H7 (cell line): ENCODE measurements at places on chromosomes 3 and 15.

GRCh38 chr3:50124800-50125178 is 30.3 kb upstream of the SEMA3F start:
- DNase-seq, result no peak

DNA sequence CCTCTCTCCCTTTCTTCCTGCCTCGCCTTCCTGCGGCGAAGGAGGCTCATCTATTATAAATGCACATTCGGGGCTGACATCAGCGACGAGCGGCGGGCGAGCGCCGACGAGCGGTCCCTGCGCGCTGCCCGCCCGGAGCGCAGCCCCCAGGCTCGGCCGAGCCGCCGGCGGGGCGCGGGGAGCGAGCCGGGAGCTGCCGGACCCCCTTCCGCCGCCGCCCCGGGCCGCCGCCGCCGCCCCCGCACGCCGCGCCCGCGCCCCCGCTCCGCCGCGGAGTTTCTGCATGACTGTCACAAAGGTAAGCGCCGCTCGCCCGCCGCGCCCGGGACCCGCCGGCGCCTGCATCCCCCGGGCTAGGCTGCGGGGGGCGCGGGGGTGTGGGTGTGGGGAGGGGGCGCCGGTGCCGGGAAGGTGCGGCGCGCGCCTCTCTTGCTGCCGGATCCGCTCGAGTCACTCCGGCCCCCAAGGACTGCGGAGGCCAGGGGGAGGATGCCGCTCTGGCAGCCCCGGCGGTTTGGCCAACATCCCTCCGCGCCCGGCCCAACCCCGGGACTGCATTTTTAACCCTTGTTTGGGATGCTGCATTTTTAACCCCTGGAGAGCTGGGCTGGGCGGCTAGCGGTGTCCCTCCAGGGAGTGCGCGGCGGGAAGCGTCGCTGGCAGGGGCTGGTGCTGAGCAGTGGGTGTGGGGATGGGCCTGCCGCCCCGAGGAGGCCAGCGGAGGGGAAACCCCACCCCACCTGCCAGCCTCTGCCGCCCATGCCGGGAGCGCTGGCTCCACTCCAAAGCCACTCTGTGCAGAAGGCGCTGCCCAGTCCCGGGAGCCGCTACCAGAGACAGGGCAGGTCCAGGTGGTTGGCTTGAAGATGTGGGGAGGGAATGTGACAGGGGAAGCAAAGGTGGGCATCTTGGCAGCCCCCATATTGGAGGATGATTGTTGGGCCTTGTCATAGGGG is at the start of gene CORO2B:
TSS of gene CORO2B (plus strand) at position 14 of the 956 bp plus-strand sequence. CDS start at position 284, 270 bp downstream.
- peak; percentile 92 for DNase-seq

DNA sequence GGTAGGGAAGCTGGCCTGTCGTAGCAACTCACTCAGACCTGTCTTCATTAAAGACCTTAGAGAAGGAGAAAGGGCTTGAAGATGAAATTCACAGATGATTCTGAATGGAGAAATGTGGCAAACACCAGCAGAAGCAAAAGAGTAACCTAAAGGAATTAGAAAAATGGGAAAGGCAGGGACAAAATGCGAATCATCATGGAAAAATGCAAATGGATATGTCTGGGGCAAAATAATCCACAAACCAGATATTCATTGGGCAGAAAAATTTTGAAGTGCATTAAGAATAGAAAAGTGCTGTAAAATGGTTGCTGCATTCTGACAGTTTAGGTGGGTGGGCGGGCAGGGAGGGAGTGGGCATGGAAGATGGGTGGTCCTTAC is 156.9 kb upstream of the RASGRP1 start:
- no peak for DNase-seq

- no peak for DNase-seq
Measured at GRCh38 chr3:168828943-168829342, 733.2 kb upstream of the GOLIM4 start.

GRCh38 chr3:141690431-141691072 is 47.5 kb upstream of the RNF7 start:
- DNase-seq, result no peak

DNA sequence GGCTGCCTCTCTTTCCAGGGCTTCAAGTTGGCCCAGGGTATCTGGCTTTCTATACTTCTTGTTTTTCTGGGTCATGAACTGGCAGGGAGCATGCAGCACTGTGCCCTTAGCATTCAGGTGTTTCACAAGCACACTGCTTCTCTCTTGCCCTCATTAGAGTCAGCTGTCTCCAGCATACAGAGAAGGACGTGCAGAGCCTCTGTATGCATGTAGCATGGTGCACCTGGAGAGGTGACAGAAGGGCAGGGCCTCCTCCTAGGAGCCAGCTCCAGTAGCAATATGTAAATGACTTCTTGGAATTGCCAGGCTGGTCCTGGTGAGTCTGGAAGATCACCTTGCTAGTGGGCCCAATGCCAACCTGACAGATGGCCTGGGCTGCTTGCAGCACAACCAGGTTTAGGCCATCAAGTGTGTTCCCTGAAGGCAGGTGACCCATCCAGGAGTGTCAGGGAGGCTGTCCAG is 44.8 kb upstream of the ATP2C1 start:
- DNase-seq, result no peak

DNA sequence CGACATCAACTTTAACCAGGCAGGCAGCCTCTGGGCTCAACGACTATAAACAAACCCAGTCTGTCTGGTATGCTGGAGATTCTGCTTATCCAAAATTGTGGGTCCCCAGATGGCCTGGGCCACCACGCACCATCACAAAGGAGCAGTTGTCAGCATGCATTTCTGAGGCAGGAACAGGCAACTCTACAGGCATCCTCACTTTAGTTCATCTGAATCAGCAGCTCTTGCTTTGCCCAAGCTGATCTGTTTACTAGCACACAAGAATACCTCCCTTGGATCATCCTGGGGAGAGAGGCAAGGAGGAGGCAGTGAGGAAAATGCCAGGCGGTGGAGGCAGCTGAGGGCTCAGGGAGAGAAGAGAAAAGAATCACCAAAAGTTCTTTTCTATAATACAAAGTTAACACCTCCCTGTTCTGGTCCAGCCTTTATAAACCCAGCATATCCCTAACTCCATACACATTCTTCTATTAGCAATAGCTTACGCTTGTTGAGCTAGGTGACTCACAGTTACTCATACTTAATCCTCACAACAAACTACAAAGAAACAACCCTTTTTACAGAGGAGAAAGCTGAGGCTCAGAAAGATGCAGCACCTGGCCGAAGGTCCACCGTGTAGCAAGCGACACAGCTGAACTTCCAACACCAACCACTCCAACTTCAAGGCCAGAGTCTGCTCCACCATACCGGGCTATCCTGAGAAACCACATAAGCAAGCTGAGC is 33.6 kb downstream of the ZDHHC3 start:
- no peak for DNase-seq

- no peak for DNase-seq
Measured at GRCh38 chr3:100463646-100464155, 28.7 kb upstream of the TMEM45A start.

- peak; percentile 6 for DNase-seq
Measured at GRCh38 chr15:57146506-57147201, 228.2 kb downstream of the TCF12 start.

GRCh38 chr15:41634072-41634626 is 26.1 kb upstream of the MGA start:
- no peak for DNase-seq

DNA sequence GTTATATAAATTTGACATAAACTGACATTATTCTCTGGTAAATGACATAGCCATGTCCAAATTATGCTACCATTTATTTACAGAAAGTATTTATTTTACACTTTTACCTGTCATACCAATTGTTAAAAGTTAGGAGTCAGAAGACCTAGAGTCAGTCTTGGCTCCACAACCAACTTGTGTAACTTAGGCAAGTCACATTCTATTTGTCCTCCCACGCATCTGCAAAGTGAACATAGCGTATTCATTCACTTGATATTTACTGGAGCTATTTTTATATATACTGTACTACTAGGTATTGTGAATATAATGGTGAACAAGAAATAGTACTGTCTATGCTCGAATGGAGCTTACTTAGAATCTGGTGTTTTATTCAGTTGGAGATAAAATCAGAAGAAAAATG is 78.7 kb downstream of the ZNF280D start:
- no peak for DNase-seq

DNA sequence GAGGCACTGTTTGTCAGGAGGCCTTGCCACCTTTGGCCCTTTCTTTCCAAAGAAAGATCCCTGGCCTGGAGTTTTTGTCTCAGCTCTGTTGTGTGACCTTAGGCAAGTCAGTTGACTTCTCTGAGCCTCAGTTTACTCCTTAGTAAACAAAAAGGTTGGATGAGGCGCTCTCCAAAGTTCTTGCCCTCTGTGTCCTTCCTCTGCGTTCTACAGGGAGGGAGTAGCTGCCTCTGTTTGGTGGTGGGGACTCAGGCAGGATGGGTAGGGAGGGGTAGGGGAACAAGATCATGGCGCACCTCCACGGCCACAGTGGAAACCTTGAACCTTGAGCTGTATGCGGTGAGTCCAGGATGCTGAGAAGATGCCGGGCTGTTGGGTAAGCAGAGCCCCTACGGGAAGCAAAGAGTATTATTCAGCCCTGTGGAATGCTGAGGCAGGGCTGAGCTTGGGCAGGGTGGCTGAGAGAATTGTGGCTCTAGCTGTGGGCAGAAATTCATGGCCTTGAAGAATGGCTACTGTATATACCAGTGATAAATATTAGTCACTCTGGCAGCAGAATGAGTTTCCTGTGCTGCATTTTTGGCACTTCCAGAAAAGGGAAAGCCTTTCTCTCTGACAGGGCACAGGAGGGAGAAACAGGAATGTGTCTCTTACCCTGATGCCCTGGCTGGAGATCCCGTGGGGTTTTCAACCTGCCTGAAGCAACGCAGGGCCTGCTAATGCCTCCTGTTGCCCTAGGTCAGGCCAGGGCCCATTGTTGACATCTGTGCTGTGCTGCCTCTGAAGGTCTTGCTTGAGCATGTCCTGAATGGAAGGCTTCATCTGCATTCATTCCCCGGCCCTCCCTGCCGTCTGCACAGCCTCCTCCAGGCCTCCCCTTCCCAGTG is 39.9 kb downstream of the SMAD3 start:
- DNase-seq, result peak; percentile 53

GRCh38 chr3:143847787-143848631 is at the start of gene SLC9A9:
Gene SLC9A9 (minus strand): TSS chr3:143848468. CDS start chr3:143848322, 146 bp downstream.
- DNase-seq, result peak; percentile 4

GRCh38 chr15:92921215-92922131 is 21.3 kb downstream of the CHD2 start:
- no peak for DNase-seq

DNA sequence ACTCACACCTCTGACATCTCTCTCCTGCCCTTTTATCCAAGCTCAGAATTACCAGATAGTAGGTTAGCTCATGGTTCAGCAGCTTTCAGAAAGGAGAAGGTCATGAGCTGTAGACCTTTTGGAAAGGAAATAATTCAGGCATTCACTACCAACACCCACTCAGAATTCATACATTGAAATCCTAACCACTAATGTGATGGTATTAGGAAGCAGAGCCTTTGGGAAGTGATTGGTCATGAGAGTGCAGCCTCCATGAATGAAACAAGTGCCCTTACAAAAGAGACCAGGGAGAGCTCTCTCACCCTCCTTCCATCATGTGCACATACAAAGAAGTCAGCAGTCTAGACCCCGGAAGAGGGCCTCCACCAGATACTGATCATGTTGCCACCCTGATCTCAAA is 315.8 kb upstream of the CCDC54 start:
- DNase-seq, result no peak

GRCh38 chr15:26571346-26571745 is 201.5 kb downstream of the GABRB3 start:
- no peak for DNase-seq

DNA sequence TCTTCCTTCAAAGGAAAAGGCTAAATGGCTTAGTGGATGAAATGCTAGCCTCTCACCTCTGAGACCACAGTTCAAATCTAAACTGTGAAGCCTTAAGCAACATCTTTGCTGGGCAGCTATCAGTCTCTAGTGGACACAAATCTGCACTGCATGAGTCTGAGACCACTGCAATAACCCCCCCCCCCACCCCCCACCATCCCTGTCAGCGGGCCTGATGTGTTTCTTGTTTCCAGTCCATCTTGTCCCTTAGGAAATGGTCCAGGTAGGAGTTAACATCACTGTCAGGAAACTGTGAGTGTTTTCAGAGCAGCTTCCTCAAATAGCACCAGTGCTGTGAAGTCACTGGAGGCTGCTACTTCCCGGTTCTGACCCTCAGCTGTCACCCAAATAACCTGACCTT is 140.6 kb upstream of the TMCO5A start:
- peak; percentile 14 for DNase-seq
